SK-N-SH (cell line): ENCODE measurements at places on chromosomes 7 and 10.
A peak's percentile ranks its signal among the peaks of the same experiment; 100 is the strongest.

GRCh38 chr7:74051629-74052410, 23.8 kb downstream of the ELN start:
- DNase-seq = peak; percentile 74

GRCh38 chr10:121772406-121772805, 155.4 kb downstream of the ATE1 start:
- no peak for DNase-seq

DNA sequence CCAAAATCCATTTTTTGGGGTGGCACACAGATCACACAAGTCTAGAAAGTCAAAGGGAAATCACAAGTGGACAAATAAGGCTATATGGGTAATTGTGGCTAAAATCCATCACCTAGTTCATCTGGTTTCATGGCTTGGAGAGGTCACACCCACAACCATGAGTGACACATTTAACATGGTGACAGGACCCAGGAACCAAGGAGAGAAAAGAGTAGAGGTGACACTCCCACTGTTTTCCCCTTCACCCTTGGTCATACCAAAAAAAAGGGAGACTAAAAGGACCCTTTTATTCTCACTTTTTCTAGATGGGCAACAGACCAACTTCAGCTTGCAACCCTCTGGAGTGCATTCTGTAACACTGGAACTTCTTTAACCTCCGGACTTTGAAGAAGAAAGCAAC, 46.2 kb upstream of the ZNF107 start:
- DNase-seq = no peak

GRCh38 chr7:30563326-30563942, 31.2 kb upstream of the GARS1 start:
- DNase-seq = no peak

DNA sequence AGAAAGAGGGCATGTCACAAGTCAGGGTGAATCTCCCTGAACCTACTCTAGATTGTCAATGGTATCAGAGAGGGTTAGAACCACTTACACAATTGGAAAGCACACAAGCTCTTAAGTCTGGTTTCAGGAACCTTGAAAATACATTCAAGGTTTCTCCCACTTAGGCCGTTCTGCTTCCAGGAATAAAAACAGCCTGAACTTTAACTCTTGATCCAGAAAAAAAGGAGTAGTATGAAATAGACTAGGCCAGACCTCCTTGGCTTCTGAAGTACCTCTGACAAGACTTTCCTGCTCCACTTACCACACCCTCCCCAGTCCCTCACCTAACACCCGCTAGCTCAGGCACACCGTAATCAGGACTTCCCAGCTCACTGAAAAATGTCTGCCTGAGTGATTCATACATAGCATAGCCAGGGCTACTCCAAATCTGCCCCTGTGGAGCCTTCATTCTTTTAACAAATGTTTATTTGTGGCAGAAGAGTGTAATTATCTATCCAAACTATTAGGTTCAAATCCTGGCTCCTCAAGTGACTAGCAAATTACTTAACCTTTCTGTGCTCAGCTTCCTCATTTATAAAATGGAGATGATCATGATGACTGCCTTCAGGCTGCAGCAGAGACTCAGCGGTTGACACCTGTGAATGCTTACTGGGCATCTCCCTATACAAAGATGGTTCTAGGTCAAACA, 30.3 kb upstream of the IL6 start:
- no peak for DNase-seq

DNA sequence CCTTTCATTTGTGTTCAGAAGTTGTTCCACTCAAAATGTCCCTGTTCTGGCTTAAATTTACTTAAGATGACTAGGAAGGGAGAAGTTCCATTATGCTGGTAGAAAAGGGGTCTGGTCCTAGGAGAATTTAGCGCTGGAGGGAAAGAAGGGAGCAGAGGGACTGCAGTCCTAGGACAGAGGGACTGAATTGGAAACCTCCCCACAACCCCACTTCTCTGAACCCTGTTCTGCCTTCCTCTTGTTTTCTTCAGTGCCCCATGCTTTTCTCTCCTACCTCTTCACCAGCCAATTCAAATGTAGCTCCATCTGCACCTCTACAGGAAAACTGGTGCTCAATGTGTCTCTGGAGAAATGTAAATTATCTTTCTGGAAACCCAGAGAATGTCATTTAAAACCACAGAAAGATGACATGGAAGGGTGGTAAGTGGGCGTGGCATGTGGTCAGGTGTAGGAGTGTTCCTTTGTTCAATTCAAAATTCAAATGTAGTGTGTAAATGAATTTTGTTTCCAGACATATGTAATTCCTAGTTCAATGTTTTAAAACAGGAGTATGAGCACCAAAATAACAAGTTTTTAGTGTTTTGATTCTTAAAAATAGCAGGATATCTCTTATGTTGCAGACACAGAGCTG, 24.0 kb upstream of the RHOBTB1 start:
- DNase-seq = no peak

DNA sequence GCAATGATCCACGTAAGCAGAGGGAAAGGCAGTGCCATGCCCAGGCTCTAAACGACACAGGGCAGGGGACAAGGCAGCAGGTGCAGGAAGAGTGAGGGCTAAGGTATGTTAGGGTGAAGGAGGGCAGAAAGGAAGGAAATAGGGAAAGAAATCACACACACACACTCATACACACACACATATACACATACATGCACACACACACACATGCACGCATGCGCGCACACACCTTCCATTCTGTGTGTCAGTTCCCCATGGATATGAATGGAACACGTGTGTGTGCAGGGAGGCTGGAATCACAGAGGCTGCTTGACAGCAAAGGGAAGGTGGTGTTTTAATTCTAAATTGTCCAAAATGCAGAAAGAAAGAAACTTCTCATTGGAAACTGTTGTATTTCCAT, 6.2 kb upstream of the PHYH start:
- no peak for DNase-seq

DNA sequence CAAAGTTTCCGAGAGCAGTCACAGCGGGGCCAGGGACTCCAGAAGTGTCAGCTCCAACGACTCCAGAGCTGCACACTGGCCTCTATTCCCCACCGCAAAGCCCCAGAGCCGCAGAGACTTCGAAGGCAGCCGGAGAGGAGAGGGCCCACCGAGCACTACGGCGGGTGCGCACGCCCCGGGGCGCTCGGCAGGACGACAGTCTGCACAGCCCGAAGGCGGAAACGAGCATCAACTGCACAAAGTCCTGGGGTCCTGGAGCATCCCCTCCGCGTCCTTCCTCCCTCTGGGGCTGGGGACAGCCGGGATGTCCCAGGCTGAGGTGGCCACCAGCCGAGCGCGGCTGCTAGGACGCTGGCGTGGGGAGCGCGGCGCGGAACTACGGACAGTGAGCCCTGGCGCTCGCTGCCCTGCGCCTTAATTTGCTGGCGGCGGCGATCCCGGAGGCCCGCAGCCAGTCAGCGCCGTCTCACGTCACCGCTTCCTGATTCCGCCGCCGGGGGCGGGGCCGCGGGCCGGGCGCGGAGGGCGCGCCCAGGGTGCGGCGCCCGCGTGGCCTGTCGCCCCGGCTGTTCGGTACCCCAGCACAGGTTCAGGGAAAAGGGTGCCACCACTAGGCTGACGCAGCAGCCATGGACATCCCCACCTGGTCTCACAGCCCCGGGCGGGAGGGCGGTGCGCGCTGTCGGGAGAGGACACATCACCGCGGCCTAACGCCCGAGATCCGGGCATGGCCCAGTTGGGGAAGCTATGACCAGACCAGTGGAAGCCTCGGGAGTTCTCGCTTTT, at the start of gene TBX20:
Gene TBX20, minus strand, starts transcription at position 391 of the 786 bp plus-strand sequence. CDS start 480 bp downstream, outside the sequence.
- peak; percentile 98 for DNase-seq

GRCh38 chr7:50400114-50400513, 50.0 kb downstream of the FIGNL1 start:
- peak; percentile 53 for DNase-seq

DNA sequence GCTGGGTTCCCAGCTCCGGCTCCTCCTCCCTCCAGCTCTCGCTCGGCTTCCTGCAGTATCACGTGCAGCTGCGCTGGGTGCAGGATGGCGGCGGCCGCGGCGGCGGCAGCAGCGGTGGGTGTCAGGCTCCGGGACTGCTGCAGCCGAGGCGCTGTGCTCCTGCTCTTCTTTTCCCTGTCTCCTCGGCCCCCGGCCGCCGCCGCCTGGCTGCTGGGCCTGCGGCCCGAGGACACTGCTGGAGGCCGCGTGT, at the start of gene CNNM1:
Gene CNNM1, plus strand, starts transcription at position 53 of the 250 bp plus-strand sequence. Its CDS starts 32 bp downstream, at position 85.
- peak; percentile 86 for DNase-seq

GRCh38 chr7:48245751-48246472, 74.7 kb downstream of the ABCA13 start:
- DNase-seq = no peak

DNA sequence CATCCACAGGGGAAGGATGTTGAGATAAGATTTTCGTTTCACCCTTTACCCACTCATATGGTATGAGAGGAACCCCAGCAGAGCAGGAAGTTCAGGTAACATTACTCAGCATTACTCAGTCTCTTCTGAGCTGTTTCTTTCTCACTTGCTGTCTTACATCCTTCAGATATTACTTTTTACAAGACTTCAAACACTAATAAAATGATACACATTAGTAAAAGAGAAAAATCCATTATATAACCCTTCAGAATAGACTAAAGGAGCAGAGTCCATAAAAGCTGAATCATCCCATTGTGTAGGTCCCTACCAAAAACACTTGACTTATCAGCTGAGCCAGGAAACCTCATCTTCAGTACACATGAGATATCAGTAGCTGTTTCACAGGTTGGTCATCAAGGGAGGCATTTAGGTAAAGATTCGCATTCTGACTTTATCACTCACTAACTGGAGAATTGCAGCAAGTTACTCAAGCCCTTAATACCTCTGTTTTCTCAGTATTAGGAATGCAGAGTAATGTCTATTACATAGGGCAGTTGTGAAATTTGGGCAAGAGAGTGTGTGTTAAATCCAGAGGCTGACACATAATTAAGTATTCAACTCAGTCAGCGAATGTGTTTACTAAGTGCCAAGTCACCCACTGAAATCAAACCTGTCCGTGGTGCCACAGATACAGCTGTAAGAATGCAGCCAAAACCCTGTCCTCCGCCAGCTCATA, 44.7 kb downstream of the KLF6 start:
- DNase-seq = no peak

GRCh38 chr10:58660575-58661255, 148.0 kb downstream of the BICC1 start:
- DNase-seq = no peak

DNA sequence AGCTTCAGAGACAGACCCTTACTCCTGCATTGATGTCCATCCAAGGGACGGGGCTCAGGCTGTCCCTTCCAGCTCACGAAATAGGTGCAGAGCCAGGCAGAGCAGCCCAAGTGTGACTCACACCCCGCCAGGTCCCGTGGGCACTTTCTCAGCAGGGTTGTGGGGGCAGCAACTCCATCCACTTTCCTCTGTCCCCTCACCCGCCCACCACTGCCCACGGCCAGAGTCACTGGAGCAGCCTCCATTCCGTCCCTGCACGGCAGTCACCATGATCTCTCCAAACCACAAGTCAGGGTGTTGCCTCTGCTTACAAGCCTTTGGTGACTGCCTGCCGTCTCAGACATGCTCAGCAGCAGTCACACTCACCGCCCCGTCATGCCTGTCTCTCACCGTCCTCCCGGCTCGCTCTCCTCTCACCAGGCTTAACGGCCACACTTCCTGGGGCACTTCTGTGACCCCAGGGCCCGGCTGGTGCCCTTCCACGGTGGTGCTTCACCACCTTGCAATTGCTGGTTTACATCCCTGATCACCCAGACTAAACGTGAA, 39.3 kb downstream of the CALML3 start:
- no peak for DNase-seq

DNA sequence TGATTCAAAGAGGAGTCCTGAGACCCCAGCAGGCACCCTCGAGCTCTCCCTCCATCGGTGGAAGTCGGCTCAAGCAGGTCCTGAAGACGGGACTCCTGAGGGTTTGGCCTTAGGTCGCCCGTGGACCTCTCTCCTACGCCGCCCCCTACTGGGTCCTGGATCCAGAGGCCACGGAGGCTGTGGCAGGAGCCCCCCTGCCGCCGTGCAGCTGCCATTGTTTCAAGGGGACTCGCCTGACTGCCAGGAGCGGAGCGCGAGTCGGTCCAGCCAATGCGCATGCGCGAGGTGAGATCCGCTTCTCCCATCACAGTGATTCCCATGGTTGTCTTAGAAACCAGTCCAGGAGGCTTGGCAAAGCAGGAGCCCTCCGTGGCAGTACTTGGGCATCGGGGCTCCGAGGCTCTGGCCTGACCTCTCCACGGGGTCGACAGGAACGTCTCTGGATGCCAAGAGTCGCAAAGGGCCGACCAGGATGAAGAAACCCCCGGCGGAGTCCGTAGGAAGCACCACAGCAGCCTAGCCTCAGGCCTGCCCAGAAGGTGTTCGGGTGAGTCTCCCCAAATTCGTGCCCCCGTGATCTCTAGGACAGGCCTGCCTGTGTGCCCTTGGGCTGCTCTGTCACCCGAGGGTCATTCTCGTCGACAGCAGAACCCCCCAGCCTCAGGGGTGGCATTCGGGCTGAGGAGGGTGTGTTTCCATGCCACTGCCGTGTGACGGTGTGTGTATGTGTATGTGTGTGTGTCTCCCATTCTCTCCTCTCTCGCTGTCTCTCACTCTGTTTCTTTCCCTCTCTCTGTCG, 322.3 kb downstream of the ZNF716 start:
- DNase-seq = peak; percentile 49

GRCh38 chr10:122878799-122879338, 512 bp downstream of the FAM24B start:
- DNase-seq = peak; percentile 21

DNA sequence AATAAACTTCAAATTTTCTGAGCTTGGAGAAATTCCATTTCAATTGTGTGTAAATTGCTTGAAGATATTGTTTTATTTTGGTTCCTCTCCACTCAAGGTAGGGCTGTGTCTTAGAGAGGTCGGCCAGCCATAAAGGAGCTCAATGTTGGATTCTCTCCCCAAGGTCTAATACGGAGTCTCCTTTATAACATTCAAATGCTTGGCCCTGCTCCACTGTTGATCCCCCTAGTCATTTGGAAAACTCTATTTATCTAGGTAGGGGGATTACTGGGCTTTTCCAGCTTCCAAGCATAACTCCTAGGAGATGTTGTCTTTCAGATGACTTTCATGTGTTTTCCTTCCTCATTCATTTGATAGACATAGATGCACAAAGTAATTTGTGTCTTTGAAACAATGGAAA, 170.9 kb downstream of the LRMDA start:
- DNase-seq = no peak

DNA sequence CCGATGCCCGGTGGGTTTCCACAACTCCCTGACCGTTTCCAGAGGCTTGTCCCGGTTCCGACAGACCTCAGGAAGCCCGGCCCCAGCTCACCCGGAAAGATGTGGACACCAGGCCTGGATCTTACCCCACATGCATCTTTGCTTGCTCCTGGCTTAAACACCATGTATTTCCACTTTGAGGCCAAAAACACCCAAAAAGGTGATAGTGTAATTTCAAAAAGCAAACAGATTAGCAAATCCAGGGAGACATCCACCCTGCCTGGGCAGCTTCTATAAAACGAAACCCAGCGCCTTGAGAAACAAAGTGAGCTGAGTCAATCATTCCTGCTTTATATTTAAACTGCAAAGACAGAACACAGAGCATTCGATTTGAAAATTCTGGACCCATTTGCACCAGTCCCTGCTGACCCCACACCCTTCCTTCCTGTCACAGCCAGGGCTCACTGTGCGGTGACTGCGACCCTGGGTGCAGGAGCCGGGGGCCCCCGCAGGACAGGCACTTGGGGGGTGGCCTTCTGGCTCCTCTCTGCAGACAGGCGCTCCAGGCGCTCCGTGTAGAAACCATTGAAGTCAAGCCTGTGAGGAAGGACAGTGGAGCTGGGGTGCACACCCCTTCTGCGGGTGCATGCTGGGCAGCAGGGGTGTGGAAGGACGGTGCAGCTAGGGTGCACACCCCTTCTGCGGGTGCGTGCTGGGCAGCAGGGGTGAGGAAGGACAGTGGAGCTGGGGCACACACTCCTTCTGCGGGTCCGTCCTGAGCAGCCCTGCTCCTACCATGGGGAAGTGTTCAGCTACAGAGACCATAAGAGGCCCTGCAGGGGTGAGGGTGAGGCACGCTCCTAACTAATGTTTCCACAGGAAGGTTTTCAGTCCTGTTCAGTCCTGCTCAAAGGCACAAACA, 2.9 kb upstream of the ADAM8 start:
- DNase-seq = no peak
